ENCODE measurements at places on chromosomes 16 and 17.

GRCh38 chr17:77045441-77046041 is 95.2 kb upstream of the SEC14L1 start:
- no peak for DNase-seq

GRCh38 chr17:77332034-77332971 is 191.5 kb downstream of the SEC14L1 start:
- DNase-seq: no peak

DNA sequence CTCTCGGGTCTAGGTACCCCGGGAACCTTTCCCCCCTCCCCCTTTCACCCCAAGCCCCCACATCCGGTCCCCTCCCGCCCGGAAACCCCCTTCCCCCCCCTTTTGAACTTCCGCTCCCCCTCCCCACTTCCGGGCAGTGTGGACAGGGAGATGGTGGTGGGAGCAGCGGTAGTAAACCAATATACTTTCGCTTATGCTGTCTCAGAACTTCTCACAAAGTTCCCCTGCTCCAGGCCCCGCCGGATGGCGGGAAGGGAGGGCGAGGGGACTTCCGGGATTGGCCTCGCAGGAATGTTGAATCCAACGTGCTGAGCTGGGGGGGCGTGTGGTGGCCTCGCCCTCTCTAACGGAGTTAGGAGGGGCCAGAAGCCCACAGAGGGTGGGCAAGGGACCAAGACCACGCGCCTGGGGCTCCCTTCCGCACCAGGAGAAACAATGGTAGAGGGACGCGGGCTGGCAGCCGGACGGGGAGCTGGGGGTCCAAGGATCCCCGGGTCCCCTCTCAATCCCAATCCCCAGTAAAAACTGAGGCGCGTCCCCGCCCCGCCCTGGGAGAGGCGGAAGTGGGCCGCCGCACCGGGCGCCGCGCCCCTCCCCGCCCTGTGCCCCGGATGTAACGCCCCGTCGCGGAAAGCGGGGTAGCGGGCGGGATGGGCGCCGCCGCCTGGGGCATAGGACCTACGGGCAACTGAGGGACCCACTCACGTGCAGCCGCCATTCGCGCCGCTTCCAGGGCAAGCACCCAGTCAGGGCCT is 742 bp downstream of the PFN1 start:
- no peak for DNase-seq

GRCh38 chr17:41792845-41793783 is 6.6 kb upstream of the JUP start:
- DNase-seq: peak; percentile 75

DNA sequence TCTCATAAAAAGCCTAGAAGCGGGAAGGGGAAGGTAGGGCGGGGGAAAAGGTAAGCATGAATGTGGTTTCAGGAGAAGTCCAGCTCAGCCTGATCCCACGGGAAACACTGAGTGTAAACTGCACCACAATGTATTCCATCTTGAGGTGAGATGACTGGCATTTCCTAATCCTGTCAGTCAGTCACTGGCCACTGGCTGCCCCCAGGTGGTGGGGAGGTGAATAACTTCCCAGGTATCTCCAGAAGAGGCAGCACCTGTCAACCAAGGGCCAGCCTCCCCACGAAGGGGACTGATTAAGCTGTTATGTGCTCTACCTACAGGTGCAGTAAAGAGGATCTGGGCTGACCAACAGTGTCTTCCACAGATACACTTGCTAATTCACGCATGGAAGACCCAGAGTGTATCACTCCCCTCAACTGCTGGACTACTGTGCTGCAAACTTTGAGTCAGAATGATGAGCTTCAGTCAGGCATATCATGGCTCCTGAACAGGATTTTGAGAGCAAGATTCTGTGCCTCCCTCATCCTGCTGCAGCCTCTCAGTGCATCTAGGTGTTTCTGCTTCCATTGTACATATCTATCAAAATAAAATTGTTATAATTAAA is 108.5 kb upstream of the CCL2 start:
- DNase-seq: no peak
